ENCODE measurements at places on chromosomes 16 and 17.

DNA sequence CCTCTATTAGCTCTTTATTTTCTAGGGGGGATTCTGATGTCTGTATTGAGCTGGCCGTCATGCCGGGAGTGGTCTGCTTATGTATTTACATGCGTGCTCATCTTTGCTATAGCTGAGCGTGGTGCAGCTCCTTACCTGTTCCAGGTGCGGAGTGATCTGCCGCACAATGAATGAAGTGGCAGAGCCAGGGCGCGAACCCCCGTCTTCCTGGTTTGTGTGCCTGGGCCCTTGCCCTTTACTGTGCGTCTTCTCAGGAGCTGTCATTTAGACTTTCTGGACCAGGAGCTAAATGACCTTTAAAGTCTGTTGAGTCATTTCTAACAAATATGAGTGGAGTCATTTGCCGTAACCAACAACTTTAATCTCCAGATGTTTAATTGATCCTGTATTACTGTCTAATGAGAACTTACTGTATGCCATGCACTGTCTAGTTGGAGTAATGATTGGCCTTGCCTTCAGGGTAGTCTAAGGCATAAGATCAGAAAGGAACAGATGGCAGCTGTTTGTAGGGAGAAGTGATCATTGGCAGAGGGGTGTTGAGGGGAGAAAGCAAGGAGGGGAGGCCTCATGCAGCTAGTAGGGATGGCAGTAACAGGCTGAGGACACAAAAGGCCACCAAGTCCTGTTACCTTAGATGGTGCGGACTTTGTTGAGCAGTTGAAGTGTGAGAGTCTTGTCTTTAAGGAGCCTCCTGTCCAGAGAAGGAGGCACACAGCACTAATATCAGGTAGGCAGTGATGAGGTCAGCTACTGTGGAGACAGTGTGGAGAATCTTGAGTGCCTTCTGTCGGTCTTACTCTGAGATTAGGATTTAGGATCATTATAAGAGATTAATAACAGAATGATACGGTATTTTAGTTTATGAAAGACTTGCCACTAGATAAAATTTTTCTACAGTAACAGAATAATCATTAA lies 53.9 kb downstream of the USP10 start:
- no peak for DNase-seq

DNA sequence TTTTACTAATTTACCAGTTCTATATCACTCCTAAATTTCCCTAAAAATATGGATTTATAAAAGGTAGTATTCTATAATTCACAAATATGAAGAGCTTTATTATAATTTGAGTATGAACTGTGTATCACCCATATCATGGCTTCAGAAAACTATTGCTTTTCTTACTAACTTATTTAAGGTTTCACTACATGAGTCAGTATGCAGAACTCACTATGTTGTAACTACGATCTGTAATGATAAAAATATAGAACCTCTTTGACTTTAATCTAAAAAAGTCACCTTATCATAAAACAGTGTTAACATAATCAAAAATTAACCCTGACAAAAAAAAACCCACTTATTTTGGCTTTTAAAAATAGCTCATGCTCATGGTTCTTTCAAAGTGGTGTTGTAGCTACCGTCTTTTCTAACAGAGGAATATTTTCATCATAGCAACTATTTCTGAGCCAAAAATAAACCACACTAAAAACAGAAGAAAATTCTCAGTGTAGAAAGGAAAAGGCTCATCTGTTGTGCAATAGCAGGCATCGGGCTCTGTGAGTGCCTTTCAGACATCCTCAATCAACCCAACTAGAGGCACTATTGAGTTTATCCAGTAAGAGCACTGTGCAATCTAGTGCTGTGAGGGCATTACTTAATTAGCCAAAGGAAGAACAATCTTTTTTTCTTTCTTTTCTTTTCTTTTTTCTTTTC lies 42.1 kb downstream of the ITGAM start:
- DNase-seq, result no peak

- DNase-seq, result no peak
These were observed 13.3 kb downstream of the MIEN1 start for GRCh38 chr17:39716879-39717536.

DNA sequence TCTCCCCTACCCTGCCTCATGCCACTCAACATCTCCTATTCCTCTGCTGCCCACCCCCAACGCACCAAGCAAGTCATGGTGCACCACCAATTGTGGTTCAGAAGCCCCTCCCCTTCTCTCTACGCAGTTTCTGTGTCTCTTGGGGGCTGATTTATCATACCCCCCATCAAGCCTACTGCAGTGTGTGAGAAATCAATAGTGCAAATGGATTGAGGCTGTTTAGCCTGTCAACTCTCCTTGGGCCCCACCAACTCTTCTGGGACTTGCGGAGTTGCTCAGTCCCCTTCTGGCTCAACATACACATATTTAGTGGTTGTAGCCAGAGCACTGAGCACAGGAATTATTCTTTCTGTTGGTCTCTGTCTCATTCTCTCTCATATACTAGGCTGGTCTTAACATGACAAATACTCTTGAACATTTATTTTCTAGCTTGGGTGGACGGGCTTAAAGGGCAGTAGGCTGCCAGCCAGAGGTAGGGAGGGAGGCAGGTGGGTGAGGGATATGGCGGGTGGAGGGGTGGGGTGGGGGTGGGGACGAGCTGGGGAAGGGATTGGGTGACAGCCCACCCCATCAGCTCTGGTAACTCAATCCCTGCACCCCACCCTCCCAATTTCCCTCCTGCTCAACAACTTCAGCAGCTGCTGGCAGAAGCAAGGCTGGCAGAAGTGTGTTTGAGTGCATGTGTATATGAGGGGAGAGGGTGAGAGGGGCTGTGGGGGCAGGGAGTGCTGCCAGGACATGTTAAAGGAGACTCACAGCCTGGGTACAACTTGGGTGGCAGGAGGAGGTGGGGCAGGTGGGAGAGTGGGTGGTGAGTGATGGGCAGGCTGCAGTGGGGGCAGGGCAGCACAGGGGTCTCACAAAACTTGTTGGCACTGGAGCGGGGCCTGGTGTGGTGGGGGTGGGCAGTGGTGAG lies 4.9 kb downstream of the RARA start:
- no peak for DNase-seq

Data from central memory CD4-positive, alpha-beta T cell (primary cell).